Amniotic epithelial cell (primary cell): ENCODE measurements at places on chromosomes 13 and 19.
A peak's percentile ranks its signal among the peaks of the same experiment; 100 is the strongest.

DNA sequence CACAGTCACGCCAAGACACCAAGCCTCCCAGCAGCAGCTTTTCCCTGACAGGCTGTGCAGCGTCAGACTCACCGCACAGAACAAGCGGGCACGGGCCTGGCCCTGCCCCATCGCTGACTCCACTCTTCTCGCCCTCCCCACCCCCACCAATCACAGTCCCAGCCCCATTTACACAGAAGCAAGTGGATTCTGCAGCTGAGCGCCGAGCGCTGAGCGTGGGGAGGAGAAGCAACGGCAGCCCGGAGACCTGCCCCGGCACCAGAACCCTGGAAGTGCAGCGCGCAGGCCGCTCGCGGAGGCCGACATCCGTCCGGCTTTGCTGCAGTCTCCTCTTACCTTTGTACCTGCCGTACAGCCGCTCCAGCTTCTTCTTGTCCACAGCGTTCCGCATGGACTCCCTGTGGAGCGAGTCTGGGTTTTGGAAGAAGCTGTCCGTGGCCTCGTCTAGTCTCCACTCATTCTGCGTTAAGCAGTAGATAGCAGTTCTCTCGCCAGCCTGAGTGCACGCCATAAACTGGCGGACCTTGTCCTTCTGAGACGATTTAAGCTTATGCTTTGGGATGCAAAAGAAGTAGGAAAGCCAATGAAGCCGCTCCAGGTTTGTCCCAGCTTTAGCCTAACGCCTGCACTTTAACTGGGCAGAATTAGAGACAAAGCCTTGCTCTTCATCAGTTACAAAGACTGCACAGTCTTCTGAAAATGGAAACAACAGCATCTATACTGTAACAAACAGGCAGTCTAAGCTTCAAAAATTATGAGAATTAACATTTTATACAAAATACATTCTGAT is 6.8 kb downstream of the DCUN1D2 start:
- peak; percentile 53 for DNase-seq

DNA sequence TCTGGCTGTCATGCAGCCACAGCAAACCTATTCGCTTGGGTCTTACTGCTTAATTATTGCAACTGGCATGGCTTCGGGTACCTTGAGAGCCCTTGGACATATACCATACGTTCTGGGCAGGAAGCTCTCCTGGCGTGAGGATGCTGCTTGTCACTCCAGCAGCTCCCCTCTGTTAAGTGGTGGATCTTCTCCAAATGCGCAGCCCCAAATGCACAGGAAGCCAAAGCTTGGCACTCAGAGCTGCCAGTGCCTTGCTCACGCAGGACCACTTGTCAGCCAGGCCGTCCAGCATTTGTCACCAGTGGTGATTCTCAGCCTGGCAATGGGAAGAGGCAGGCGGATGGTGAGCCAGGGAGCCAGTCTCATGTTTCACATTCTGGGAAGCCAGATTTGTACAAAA is 158.6 kb downstream of the KATNAL1 start:
- no peak for DNase-seq

DNA sequence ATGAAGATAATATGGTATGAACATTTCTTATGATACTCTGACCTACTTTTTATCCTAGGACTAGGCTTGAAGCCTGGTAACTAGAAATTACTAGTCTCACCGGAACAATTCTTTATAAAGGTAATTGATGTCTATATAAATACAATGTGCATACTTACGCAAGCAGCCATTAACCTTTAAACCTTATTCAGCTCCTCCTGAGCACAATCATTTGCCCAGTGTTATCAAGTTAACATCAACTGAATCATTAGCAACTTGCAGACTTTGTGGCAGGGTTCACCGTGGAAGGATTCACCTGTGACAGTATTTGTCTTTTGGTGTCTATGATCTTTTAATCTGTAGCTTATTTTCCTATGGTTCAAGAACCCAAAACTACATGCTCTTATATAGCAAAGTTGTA is 508.6 kb upstream of the KLHL1 start:
- DNase-seq = no peak

DNA sequence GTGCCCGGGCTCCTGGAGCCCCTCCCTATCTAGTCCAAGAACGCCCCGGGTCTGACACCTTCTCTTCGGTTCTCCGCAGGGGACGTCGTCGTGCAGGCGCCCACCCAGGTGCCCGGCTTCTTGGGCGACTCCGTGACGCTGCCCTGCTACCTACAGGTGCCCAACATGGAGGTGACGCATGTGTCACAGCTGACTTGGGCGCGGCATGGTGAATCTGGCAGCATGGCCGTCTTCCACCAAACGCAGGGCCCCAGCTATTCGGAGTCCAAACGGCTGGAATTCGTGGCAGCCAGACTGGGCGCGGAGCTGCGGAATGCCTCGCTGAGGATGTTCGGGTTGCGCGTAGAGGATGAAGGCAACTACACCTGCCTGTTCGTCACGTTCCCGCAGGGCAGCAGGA is 3.4 kb downstream of the PVR start:
- no peak for DNase-seq

DNA sequence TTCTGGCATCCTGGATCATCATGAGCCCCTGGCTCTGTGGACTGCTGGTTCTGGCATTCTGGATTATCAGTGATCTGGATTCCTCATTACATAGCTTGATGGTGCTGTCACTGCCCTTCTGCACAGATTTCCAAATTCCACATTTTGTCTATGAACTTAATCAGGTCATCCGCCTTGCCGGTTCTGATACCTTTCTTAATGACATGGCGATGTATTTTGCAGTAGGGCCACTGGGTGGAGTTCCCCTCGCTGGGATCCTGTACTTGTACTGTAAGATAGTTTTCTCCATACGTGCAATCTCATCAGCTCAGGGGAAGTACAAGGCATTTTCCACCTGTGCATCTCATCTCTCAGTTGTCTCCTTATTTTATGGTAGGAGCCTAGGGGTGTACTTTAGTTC is 24.4 kb upstream of the OR7C2 start:
- no peak for DNase-seq

DNA sequence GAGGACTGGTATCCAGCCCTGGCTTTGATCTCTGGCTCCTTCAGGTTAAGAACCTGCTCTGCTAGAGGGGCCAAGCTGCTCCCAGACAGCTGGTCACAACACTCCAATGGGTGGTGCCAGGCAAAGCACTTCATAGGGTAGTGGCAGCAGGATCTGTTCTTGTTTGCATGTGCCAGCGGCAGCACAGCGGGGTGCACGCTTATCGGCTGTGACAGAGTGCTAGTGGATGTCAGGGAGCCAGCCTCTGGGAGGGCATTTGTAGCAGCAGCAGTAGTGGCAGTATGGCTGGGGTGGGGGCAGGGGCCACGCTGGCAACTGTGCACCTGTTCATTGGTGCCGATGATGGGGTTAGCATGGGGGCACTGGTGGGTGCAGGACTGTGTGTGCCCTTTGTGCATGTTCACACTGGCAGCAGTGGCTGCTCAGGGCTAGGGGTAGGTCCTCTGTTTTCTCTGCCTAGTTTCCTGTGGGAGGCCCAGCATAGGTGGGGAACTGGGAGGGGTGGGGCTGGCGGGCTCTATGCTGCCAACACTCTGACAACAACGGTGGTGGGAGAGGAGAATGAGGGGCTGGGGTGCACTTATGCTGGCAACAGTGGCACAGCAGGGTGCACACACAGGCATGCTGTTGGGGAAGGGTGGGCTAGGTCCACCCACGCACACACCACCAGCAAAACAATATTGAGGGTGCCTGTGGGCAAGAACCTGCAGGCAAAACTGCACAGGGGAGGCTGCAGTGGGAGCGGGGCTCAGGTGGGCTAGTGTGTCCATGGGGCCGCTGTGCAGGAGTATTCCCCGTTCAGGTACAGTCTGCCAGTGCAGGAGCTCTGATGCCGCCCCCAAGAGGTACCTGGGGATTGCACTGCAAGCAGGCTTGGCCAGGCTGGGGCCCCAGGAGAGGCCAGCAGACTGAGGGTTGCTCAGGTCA is 19.3 kb downstream of the AP1M1 start:
- no peak for DNase-seq

DNA sequence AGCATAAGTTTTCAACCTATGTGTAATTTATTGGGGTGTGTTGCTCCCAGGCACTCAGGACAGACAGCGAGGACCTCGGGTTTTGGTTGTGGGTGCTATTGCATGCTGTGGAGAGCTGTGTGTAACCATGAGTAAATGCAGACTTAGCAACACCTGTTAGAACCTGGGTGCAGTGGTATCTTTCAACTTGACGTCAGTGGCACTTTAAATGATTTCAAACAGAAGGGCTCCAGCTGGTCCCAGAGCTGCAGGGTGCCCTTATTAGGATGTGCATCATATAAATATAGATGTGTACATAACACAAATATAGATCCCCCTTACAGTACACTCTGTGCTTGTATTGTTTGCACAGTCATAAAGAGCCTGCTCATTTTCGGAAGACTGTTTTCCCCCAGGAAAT is 228.3 kb upstream of the IRS2 start:
- no peak for DNase-seq

GRCh38 chr13:79740991-79741390 is 260.0 kb downstream of the NDFIP2 start:
- peak; percentile 77 for DNase-seq

GRCh38 chr19:2804156-2805004 is 15.3 kb upstream of the ZNF554 start:
- DNase-seq = no peak

GRCh38 chr19:18292462-18292809 is 11.0 kb upstream of the JUND start:
- no peak for DNase-seq

- DNase-seq = no peak
These were observed 491.3 kb upstream of the KLF12 start for GRCh38 chr13:74625541-74625940.

- peak; percentile 90 for DNase-seq
These were observed at the start of gene UGGT2 for GRCh38 chr13:96053003-96053703. UGGT2 (minus strand) TSS chr13:96053401; CDS start chr13:96053312, 89 bp downstream.

DNA sequence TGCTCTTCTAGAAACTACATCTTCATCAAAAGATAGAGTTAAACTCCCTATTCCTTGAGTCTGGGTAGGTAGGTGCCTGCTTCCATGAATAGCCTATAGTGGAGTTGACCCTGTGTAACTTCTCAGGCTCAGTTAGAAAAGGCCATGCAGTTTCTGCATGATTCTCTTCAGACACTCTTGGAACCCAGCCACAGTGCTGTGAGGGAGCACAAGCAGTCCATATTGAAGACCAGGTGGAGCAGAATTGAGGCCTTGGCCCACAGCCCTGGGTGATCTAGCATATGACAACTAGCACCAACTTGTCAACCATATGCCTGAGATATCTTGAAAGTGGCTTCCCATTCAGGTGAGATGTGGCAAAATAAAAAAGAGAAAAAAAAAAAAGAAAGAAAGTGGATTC is 10.3 kb upstream of the PAN3 start:
- DNase-seq = no peak

- DNase-seq = peak; percentile 95
These were observed 13.6 kb upstream of the STRN4 start for GRCh38 chr19:46759817-46760333.

DNA sequence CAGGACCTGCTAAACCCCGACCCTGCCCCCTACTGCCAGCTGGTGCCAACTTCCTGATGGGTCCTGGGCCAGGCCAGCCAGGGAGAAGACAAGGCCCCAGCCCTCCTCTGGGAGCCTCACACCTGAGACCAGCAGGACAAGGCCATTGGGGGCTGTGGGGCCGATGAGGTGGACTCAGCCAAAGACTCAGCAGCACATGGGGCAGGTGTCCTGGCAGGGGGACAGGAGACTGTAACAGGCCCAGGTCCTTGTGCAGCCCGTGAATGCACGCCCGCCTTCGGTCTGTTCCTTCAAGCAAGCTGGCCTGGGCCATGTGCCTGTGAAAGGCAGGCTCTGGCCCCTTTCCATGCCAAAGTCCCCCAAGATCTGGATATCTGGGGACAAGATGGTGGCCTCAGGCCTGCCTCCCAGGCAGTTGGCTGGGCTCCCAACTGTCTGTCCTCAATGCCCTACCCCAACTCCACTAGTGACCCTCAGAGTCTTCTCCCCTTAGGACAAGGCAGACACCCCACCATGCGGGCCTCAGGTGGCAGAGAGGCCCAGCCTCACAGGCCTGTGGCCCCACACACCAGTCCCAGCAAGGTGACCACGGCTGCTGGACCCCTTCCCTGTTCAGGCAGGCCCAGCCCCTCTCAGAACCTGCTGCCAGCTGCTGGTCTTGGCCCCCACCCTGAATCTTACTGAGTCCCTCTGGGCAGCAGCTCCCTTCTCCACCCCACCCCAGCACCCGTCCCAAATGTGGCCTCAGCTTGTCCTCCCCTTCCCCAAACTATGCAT is 12.3 kb downstream of the CEACAM19 start:
- DNase-seq = no peak

- DNase-seq = no peak
These were observed 3.6 kb downstream of the MISP start for GRCh38 chr19:754530-754929.

DNA sequence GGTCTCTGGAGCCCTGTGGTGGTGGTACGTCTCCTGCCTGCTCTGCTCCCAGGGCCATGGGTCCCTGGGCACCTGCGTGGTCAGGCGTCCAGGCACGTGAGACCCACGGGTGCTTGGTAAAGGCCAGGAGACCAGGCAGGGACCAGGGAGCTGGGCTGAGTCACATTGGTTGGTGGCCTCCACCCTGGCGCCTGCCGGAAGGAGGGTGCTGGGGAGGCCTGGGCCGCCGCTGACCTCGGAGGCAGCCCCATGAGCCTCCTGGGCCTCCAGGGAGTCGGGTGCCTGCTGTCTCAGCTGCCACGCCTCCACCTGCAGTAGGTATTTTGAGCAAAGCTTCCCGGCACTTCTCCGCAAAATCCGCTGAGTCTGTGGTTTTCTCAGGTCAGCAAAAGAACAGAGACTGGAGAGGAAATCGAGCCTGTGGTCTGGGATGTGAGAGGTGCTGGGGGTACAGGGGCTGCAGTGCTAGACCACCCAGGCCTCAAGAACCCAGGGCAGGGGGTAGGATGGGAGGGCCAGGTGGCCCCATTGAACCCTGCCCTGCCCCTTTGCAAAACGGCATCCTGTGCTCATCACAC is 3.6 kb upstream of the PLK5 start:
- no peak for DNase-seq

- DNase-seq = no peak
These were observed 22.4 kb upstream of the QTRT1 start for GRCh38 chr19:10678813-10679212.
